ENCODE measurements at places on chromosomes 3 and 15. TPM values are rescaled to one million over a fixed set of nuclear protein-coding genes. Genes with fewer than 3 reads are reported as not detected.

DNA sequence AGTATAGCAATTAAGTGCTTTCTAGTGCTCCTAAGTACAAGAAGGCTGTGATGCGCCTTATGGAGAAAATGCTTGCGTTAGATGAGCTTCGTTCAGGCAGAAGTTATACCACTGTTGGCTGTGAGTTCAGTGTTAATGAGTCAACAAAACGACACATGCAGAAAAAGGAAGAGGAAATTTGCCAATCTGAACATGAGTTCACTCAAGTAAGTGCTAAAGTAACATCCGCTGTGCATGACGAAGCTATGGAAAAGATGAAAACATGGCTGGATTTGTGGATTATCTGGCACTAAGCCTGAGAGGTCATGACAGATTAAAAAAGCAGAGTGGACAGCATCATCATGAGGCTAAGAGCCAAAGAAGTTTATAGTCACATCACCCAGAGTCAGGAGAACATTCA, 36.9 kb downstream of the SH3BP5 start:
- no peak for DNase-seq
- H3K36me3 ChIP-seq, result no peaks in the 10 kb centered on the region
- H3K4me1 ChIP-seq, result no peaks in the 10 kb centered on the region
- no peak overlapping the region for H3K27ac ChIP-seq
- no peak overlapping the region for H3K4me3 ChIP-seq

GRCh38 chr15:68599560-68600071, 20.8 kb downstream of the CORO2B start:
- H3K4me1 ChIP-seq, result peaks cover 82% of the 10 kb centered on the region
- no peaks in the 10 kb centered on the region for H3K36me3 ChIP-seq
- DNase-seq, result peak; percentile 73
- peak overlapping the region; percentile 72 for H3K4me3 ChIP-seq
- H3K27ac ChIP-seq, result peak overlapping the region; percentile 97

- no peaks in the 10 kb centered on the region for H3K36me3 ChIP-seq
- peak overlapping the region; percentile 96 for H3K27ac ChIP-seq
- H3K4me1 ChIP-seq, result peaks cover 58% of the 10 kb centered on the region
- no peak for DNase-seq
- no peaks in the 10 kb centered on the region for H3K27me3 ChIP-seq
Measured at GRCh38 chr3:178083906-178084866, 452.1 kb upstream of the KCNMB2 start.

DNA sequence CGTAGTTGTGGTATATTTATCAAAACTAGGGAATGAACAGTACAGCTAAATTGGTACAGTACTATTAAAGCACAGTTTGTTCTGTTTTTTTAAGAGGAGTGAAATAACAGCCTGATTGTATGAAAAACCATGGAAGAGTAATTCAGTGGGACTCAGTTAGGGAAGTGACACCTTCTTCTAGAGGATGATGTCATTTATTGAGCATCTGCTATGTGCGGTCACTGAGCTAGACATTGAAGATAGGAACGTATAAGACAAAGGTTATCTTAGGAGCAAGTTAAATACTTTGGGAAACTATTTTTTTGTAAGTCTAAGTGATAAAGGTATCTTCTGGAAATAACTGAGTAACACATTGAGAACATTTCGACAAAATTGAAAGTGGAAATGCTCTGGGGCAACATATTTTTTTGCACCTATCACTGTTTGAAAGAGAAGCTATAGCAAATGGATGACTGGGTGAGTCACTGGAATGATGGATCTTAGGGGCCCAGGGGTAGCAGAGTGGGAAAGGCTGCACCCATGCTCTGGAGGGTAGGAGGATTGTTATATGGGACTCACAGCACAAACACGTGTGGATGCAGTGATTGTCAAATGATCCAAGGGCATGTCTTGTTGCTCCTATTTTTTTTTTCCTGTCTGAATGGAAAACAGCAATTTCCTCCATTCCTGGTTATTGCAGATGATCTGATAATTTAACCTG, 43.0 kb downstream of the OXNAD1 start:
- H3K27me3 ChIP-seq, result no peaks in the 10 kb centered on the region
- peaks cover 18% of the 10 kb centered on the region for H3K36me3 ChIP-seq
- no peak overlapping the region for H3K4me3 ChIP-seq
- H3K27ac ChIP-seq, result peak overlapping the region; percentile 88
- DNase-seq, result no peak

- no peaks in the 10 kb centered on the region for H3K4me1 ChIP-seq
- no peak overlapping the region for H3K27ac ChIP-seq
- DNase-seq, result no peak
- H3K36me3 ChIP-seq, result peaks cover 8% of the 10 kb centered on the region
- no peaks in the 10 kb centered on the region for H3K27me3 ChIP-seq
Measured at GRCh38 chr3:100546020-100546744, 53.8 kb downstream of the TMEM45A start.

GRCh38 chr3:113685956-113686721, 10.3 kb downstream of the USF3 start:
- peak overlapping the region; percentile 28 for H3K27ac ChIP-seq
- no peak for DNase-seq
- H3K27me3 ChIP-seq, result no peaks in the 10 kb centered on the region
- H3K4me3 ChIP-seq, result no peak overlapping the region
- H3K36me3 ChIP-seq, result peaks cover 40% of the 10 kb centered on the region

GRCh38 chr3:130963878-130964277, 62.7 kb downstream of the ASTE1 start:
- no peak overlapping the region for H3K4me3 ChIP-seq
- H3K27ac ChIP-seq, result no peak overlapping the region
- DNase-seq, result no peak

DNA sequence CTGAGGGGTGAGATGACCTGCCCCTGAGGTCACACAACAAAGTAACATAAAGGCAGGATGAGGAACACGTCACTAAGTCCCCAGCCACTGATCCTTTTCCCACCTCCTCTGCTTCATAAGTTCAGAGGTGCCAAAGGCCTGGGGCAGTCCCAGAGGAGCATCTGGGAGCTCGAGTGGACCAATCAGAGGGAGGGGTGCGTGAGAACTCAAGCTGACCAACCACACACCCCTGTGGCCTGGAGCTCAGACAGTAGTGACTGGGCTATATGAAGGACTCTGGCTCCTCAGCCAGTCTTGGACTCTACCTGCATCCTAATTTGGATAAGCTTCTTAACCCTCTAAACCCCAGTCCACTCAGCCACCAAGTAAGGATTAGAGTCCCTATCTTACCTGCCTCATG, 28.0 kb upstream of the CAV3 start:
- H3K4me3 ChIP-seq, result no peak overlapping the region
- no peak for DNase-seq
- H3K36me3 ChIP-seq, result peaks cover 9% of the 10 kb centered on the region
- H3K4me1 ChIP-seq, result no peaks in the 10 kb centered on the region
- no peaks in the 10 kb centered on the region for H3K27me3 ChIP-seq

CA12 gene
- 1.1 TPM for total RNA-seq

TEX9 gene
- 21.3 TPM for total RNA-seq

CAND2 gene
- 14.8 TPM for total RNA-seq
